ENCODE measurements at places on chromosomes 4 and X.
A peak's percentile ranks its signal among the peaks of the same experiment; 100 is the strongest.

DNA sequence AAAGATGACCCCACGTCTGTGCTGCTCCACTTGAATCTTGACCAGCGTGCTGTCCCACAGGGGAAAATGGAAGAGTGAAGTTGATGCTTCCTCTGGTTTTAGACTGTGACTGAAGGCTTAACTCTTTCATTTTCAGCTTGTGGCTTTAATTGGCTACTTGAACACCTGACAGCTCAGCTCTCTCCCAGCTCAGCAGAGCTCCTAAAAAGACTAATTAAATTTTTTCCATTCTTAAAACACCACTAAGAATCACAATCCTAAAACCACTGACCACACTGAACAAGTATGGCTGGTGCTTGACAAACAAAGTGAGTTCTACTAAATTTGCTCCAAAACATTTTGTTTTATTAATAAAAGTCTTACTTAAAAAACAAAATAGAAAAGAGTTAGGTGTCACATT is 71.7 kb downstream of the SRPX start:
- DNase-seq = no peak

GRCh38 chr4:17336986-17337385 is 174.9 kb downstream of the QDPR start:
- no peak for DNase-seq

DNA sequence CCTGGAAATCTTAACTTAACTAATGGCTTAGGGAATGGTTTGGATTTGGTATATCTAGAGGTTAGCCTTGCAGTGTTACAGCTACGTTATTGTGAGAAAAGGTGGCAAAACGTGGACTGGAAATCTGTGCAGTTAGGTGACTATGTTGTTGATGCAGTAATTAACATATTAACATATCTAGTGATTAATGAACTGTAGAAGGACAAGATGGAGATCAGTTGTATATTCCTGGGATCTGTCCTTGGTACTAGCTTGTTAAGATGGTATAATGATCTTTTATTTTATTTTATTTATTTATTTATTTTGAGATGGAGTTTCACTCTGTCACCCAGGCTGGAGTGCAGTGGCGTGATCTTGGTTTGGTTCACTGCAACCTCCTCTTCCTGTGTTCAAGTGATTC is 36.9 kb downstream of the GPAT3 start:
- DNase-seq = no peak

DNA sequence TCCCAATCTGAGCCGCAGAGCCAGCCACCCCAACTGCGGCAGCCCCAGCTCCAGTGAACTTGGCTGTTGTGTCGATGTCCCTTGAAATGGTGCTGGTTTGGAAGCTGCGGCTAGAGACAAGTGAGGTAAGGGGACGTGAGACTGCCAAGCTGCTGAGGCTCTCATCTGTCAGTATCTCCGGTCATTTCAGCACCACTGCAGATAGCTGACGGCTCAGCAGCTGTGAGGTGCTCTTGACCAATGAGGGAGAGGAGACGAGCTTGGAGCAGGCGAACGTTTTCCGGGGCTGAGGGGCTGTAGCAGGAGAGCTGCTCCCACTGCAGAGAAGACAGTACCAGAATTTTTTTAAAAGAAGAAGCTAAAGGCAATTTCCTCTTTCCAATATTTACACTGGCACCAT is 175.5 kb upstream of the CASK start:
- no peak for DNase-seq

DNA sequence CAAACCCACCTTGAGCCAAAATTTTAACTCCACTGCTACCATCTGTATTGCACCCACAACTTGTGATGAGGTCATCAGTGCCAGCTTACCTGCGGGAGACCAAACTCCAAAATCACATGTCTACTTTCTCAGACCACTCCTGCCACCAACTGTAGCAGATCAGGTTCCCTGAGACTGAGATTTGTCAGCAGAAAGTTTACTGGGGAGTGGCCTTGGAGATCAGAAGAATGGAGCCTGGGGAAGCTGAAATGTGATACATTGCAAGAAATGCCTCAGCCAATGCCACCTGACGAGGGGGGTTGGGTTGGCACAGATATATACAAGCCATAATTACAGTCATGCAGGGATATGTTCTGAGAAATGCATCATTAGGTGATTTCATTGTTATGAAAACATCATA is 19.1 kb downstream of the HAUS3 start:
- no peak for DNase-seq

DNA sequence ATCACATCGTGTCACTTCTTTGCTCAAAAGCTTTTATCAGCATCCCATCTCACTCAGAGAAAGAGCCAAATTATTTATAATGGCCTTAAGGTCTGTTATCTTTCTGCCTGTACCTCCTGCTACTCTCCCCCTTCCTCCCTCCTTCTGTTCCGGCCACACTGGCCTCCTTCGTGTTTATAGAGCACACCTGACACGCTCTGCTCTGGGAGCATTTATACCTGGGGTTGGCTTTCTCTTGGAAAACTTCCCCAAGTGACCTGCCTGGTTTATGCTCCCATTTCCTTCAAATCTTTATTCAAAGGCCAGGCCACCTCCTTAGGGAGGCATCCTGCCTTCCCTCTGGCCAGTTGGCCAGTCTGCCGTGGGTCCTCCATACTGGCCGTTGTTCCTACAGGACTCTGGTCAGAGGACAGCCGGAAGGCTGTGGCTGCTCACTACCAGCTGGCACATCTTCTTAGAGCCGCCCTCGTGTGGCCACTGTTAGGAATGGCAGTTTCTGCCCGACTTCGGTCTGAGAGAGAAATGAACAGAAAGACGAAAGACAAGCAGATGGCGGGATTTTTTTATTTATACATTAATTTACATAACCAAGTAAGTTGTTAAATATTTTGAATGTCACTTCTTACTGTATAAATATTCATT is 80.2 kb upstream of the CBLL2 start:
- DNase-seq = peak; percentile 50

DNA sequence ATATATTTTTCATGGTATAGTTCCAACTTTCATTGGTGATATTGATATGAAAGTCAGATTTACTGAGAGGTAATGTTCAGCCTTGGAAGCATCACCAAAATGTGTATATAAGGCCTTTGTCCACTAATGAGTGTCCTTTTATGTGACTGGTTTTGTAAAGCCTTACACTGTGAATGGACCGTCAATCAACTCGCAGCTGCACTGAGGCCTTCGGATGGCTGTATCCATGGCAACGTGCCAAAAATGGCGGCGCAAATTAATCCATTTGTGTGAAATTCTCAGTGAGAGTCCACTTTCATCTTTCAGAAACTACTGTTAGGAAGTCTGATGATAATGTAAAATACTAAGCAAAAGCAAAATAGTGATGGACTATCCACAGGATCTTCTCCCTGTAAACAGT is 131.7 kb downstream of the SPCS3 start:
- DNase-seq = no peak

DNA sequence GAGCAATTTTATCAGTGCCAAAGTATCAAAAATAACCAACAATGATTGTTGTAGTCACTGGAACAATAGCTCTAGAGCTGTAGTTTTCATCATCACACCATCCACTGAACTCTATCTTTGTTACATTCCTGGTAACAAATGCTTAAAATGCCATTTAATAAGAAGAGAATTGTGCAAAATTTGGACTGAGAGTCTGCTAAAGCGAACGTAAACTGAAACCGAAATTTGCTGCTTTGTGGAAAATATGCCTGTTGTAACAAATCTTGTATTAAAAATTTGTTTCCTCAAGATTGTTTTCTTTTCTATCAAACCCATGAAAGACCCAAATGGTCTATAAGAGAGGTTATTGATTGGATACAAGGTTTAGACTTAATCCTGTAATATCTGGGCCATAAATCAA is 109.3 kb upstream of the TECRL start:
- DNase-seq = no peak

DNA sequence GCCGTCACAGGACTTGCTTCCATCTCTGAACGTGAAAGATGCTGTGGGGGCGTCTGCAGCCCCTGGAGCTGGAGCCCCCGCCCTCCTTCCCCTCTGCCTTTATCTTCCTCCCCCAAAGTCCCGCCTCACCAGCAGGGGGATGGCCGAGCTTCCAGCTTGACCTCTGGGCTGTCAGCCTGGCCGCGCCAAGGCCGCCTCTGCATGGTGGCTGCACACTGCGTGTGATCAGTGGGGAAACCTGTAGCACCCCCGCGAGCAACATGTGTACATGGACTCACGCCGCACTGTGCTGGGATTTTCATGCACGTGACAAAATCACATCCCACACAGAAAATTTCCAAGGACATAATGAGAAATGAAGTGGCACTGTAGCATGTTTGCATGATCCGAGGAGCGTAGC is 26.5 kb upstream of the PSAPL1 start:
- DNase-seq = no peak

DNA sequence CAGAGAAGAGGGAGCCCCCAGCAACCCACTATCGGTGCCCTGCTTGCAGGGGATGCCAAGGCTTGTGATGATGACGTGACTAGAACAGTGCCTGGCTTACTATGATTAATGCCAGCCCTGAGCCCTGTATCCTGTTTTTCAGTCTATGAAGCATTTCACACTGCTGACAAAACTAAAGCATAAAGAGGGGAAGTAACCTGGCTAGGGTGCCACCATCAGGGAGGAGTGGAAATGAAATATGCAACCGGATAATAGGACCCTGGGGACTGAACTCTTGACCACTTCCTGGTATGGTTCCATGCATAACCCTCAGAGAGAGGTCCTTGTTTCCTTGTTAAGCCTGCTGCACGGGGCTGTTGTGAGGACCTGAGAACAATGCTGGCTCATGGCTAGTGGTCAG is 50.3 kb downstream of the MED28 start:
- DNase-seq = peak; percentile 89

- no peak for DNase-seq
Measured at GRCh38 chr4:152448854-152449253, 87.0 kb downstream of the FBXW7 start.

DNA sequence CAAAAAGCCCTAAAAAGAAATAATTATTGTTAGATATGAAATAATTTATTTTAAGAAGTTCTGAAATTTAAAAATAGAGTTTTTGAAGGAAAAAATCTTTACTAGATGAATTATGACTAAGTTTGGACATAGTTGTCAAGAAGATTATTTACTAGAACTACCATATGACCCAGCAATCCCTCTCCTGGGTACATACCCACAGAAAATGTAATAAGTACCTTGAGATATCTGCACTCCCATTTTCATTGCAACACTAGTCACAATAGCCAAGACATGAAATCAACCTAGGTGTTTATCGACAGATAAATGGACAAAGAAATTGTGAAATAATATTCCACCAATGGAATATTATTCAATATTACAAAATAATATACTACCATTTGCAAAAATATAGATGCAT is 109.9 kb downstream of the PDHA2 start:
- DNase-seq = no peak

All from MV-4-11 (cell line).